ENCODE measurements at places on chromosomes 6 and 20.

DNA sequence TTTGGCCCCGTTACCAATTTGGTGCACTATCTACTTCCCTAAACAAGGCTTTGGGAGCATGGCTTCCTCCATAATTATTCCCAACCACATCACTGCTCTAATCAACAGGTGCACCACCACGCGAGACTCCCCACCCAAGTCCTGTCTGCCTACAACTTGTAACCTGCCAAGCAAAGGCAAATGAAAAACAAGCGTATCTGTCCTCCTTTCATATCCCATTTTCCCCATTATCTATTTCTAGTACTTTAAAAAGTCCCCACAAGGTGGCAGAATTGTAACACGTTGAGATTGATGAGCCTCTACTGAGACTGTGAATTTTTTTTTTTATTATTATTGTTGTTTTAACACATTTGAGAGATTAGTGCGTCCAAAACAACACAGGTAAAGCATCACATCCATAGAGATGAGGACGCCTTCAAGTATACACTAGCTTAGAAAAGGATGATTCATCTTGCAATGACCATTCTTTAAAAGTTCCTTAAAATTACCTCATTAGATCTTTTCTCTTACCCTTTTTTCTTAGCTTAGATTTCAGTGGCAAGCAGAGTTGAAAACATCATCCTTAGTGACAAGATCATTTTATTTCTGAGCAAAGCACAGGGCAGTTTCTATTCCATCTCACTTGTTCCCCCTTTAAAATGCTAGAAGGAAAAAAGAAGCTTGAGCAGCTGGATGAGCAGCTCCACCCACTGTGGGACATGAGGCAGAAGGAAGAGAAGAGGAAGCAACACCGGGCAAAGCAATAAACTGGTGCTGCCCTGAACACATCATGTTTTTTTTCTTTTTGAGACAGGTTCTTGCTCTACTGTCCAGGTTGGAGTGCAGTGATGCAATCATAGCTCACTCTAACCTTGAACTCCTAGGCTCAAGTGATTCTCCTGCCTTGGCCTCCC, 210.8 kb downstream of the ARHGAP18 start:
- DNase-seq: peak; percentile 70

- DNase-seq: peak; percentile 21
Observed at GRCh38 chr6:3900744-3901336, 51.7 kb downstream of the FAM50B start.

DNA sequence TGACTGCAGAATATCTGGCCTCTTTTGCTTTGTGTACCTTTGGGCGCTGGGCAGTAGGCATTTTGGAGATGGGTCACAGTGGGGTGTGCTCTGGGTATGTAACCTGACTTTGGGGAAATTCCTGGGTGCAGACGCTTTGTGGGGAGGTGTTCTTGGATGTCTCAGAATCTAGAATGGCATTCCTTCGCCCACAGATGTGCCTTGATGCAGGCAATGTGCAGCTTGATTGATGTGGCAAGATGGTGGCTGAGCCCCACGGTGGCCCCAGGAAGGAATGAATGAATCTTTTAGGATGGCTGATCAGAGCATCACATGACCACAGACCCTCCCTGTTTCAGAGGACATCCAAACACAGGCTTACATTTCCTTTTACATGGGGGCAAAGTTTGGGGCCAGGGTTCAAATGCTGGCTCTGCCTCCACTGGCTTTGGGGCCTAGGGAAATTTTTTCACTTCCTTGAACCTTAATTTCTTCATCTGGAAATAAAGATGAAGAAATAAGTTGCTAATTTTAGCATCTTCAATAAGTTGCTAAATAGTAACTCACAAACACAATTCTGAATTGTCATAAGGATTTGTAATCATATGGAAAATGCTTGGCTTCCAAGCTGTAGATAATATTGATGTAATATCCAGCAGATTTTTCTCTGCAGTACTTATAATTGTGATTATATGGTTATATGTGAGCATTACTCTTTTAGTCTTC, 5.6 kb downstream of the PPP1R16B start:
- DNase-seq: peak; percentile 24

DNA sequence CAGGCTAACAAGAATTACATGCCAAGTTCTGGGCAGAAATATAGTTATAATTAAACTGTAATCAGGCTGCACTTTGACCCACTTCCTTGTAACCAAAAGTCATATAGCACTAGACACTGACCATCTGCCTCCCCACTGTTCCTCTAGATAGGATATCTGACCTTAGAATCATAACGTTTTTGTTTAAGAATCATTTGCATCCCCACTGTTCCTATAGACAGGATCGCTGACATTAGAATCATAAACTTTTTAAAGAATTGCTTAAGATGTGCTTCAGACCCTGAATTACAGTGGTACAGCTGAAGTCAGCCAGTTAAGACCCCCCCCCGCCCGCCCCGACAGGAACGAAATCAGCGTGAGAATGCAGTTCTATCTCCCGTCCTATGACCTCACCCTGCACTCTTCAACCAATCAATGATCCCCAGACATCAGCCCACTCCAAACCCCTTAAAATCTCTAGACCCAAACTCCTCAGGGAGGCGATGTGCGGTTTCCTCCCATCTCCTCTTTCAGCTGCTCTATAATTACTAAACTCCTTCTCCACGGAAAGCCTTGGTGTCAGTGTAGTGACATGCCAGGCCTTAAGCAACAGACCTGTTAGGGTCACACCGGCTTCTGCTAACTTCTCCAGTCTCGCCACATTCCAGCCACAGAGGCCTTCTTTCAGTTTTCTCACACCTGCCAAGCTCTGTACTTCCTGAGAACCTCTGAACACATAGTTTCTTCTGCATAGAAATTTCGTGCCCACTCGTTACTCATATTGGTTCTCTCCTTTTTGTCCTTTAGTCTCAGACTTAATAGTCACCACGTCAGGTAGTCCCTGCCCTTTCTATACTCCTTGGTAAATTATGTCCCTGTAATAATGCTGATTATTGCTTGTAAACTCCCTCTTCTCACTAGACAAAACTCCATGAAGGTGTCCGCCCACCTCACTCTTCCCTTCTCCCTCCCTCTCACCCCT, 93.5 kb downstream of the DTNBP1 start:
- DNase-seq: no peak

- DNase-seq: no peak
Observed at GRCh38 chr6:64714073-64714472, 993.0 kb downstream of the EYS start.

GRCh38 chr6:125781314-125781868, 9.4 kb upstream of the NCOA7 start:
- DNase-seq: no peak

DNA sequence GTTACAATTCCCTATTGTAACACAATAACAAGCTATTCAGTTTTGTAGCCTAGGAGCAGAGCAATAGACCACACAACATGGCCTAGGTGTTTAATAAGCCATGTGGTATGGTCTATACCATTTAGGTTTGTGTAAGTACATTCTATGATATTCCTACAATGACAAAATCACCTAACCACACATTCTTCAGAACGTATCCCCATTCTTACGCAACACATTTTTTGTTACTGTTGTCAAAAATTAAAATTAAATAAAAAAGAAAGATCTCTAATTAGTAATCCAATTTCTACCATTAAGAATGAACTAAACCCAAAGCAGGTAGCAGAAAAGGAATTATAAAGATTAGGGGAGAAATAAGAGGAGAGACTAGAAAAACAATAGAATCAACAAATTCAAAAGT, 44.0 kb downstream of the RANBP9 start:
- no peak for DNase-seq

- DNase-seq: no peak
Observed at GRCh38 chr6:151284548-151285017, 44.8 kb downstream of the AKAP12 start.

DNA sequence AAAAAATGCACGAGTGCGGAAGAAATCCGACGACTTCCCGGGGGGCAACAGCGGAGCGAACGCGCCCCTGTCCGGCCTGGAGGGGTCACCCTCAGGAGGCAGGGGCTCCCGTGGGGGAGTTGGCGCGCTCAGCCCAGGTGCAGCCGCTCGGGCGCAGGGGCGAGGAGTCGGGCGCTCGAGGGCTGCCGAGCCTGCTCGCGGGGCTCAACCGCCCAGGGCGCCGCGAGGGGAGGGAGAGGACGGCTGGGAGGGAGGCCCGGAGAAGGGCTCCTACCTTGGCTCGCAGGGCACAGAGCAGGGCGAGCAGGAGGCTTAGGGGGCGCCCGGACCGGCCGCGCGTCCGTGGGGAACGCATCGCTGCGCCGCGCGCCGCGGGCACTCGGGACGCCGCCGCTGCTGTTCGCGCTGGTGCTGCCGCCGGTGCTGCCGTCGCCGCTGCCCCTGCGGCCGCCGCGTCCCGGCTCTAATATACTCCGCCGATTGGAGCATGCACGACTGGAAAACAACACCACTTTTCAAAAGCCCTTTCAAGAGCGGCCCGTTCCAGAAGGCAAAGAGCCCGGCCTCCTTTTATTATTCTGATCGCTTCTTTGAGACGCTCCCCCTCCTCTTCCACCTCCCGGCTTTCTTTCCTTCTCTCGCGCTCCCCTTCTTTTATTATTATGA, 490 bp downstream of the JAG1 start:
- DNase-seq: peak; percentile 41

DNA sequence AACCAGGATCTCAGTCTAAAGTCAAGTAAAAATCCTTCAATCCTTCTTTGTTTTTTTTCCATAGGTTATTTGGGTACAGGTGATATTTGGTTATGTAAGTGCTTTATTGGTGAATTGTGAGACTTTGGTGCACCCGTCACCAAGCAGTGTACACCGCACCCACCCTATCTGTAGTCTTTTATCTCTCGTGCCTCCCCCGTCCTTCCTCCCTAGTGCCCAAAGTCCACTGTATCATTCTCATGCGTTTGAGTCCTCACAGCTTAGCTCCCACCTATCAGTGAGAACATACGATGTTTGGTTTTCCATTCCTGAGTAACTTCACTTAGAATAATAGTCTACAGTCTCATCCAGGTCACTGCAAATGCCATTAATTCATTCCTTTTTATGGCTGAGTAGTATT, 879 bp downstream of the MUC22 start:
- DNase-seq: no peak

- DNase-seq: no peak
Observed at GRCh38 chr6:138013959-138014358, 93.3 kb downstream of the PERP start.

DNA sequence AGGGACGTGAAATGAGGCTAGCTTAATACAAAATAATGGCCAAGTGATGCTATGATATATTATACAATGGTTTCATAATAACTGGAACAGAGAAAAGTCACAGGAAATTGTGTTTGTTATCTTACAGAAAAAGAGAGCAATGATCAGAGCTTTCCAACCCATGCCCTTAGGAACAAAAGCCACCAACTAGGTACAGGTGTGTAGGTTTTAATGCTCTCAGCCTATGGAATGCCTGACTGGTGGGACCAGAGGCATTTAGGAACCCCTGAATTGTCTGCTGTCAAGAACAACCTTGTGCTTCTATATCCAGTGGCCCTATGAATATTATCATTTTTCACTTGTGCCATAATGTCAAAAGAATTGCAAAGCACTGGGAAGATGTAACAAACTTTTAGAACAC, 133.0 kb upstream of the RUNX2 start:
- DNase-seq: no peak

DNA sequence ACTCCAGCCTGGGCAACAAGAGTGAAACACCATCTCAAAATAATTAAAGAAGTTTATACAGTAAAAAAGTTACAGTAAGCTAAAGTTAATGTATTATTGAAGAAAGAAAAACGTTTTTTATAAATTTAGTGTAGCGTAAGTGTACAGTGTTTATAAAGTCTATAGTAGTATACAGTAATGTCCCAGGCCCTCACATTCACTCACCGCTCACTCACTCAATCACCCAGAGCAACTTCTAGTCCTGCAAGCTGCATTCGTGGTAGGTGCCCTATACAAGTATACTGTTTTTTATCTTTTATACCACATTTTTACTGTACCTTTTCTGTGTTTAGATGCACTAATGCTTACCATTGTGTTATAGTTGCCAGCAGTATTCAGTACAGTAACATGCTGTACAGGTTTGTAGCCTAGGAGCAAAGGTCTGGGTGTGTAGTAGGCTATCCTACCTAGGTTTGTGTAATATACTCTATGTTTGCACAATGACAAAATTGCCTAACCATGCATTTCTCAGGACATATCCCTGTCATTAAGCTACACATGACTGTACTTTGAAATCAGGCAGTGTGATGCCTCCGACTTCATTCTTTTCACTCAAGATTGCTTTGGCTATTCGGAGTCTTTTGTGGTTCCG, 16.7 kb downstream of the MGME1 start:
- no peak for DNase-seq

GRCh38 chr6:1663511-1663910, 53.8 kb downstream of the FOXC1 start:
- no peak for DNase-seq

DNA sequence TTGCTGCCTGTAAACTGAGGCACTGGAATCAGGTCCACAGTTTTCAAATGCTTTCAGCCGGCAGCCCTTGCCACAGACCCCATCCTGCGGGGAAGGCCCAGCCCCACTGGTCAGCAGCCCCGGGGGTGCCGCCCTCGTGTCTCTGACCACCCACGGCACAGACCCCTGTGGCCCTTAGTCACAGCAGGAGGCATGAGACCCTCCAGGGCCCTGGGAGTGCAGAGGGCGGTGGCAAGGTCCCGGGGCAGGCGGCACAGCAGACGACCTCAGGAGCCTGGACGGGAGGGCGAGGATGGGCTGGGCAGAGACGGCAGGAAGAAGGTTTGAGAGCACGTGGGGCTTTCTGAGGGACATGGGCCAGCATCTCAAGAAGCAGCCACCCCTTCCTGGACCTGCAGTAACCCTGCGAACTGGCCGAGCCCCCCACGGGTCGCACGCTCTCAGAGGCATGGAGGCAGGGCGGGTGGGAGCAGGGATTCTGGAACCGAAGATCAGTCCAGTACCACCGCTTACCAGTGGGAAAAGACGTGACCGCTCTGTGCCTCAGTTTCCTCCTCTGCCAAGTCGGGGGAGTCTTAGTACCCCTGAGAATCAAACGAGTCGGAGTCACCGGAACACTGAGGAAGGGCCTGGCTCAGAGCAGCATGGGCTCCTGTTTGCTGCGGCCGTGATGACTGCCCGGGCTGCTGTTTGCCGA, 140.7 kb downstream of the TAF4 start:
- no peak for DNase-seq

DNA sequence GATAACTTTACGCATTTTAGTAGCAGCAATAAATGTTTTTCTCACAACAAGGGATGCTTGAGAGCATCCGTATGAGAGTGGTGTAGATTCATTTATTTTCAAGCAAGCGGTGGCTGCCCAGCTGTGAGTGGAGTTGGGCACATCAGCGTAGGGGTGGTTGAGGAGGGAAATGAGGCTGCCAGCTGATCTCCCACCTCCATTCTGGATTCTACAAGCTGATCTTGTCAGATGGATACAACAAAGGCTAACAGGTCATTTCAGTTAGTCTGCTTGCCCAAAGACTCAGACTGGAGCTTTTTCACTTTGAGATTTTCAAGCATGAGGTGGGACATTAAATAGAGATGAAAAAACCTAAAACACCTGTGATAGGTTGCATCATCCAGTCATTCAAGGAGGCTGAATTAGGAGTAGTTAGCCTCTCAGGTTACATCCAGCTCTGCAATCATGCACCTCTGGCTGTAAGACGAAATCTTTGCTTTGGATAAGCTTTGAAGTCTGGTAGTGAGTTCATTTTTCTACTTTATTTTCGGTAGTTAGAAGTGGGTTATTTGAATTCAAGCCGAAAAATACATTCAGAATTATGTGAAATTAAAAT, 1.9 kb upstream of the BACH2 start:
- DNase-seq: no peak

GRCh38 chr6:158649289-158650143, at the start of gene SYTL3:
Gene SYTL3 (plus strand): TSS chr6:158650054. CDS start chr6:158663269, 13,215 bp downstream.
- DNase-seq: peak; percentile 89

GRCh38 chr6:105941621-105942412, 144.3 kb upstream of the PRDM1 start:
- peak; percentile 84 for DNase-seq

GRCh38 chr6:116705917-116706316, 24.9 kb downstream of the KPNA5 start:
- DNase-seq: no peak

GRCh38 chr20:42635699-42636411, 553.9 kb downstream of the PTPRT start:
- no peak for DNase-seq
